ENCODE measurements at places on chromosomes 16 and 17. TPM values are rescaled to one million over a fixed set of nuclear protein-coding genes. Genes with fewer than 3 reads are reported as not detected.

GRCh38 chr16:10120953-10121352 is 61.3 kb downstream of the GRIN2A start:
- DNase-seq = no peak

DNA sequence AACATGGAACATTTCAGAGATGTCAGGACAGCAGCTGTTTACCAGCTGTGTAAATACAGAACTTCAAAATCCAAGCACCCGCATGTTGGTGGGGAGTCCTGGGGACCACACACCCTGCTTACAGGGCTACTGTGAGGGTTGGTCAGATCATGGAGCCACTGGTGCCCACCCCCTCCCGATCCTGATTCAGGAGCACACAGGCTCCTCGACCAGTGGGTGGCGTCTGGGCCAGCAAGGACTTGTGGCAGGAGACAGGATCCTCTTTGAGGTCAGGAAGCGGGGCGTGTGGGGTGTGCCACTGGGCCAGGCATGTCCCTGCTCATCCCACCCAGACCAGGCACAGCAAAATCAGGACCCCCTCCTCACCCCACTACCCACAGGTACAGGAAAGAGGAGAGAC is 83.6 kb downstream of the SDK2 start:
- DNase-seq = peak; percentile 61

DNA sequence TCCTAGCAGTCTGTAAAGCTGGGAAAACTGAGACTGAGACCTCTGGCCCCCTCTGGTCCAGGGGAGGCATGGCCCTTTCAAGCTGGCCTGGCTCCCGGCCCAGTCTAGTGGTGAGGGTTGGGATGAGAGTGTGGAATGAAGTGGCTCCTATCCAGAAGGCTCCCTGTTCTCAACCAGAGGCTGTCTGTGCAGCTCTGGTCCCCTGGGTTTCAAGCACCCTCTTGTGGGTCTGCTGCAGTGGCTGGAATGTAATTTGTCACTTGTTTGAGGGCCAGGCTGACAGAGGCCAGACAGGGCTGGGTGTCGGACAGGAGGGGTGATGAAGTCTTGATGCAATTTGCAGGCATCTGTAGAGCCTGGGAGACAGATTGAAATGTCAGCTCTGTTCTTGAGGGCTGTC is 22.1 kb upstream of the PHF12 start:
- no peak for DNase-seq

DNA sequence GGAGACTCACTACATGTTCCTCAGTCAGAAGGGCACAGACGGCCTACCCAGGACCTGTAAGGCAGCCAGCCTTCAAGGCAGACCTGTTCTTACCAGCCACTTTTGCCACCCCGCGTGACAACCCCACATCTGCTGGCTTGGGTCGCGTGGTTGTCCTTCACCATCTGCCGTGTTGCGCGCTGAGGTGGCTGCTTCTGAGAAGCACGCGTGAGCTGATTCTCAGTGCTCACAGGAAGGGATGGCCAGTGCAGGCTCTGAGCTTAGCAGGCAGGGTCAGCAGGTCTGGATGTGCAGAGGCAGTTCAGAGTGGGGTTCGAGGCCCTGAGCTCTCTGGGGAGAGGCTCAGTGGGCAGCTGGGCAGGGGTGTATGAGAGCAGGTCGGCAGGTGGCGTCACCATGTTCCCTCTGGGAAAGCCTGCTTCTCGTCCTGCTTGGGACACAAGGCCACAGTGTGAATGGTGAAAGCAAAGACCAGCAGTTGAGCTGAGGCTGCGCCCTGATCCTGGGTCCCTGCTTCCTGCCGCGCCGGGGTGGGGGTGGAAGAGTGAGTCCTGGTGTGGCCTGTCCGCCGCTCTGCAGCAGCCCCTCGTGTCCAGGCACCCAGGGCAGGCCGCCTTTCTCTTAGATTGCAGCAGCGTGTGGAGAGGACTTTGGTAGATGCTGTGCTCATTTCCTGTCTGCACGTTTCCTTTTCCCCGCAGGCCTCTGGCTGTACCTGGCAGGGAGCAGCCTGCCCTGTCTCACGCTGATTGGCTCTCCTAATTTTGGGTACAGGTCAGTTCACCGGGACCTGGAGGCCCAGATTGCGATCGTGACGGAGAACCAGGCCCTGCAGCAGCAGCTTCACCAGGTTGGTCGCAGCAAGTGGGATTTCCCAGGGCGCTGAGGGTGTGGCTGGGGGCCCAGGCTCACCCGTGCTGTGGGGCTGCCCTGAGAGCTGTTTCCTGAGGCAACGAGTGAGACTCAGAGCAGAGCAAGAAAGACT is 36.0 kb downstream of the PGS1 start:
- no peak for DNase-seq

DNA sequence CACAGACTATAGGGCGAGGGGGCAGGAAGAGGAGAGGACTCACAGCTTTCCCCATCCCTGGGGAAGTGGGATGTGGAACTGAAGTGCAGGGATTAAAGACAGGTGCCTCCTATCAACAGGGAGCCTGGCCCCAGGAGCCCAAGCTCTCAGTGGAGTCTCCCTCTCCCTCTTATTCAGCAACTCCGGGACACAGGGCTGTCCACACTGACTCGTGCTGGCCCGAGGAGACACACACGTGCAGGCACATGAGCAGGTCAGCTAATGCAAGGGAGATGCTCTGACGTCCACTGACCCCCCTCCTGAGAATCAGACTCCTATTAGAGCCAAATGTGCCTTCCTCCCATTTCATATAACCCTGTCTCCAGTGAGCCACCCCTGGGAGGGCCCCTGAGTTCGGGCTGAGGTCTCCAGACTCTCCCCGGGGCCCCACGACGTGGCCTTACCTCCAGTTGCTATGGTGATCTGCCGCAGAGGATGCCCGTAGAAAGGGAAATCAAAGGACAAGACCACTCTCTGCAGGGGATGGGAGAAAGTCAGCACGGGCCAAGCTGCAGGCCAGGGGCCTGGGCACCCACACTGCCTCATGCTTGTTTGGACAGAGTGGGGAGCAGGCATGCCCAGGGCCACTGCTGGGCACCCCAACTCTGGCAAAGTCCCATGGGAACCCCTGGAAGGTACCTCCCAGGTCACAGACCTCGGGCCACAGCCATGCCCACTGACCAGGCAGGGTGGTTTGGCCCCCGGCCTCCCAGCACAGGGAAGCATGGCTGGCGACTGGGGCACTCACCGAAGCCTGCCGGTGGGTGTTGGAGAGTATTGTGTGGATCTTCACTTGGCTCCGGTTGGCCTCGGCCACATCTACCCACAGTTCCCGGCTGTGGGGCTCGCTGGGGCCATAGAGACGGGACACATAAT is 42.7 kb downstream of the PLXDC1 start:
- no peak for DNase-seq

- DNase-seq = no peak
These were observed 51.9 kb downstream of the NOS2 start for GRCh38 chr17:27748360-27748825.

DNA sequence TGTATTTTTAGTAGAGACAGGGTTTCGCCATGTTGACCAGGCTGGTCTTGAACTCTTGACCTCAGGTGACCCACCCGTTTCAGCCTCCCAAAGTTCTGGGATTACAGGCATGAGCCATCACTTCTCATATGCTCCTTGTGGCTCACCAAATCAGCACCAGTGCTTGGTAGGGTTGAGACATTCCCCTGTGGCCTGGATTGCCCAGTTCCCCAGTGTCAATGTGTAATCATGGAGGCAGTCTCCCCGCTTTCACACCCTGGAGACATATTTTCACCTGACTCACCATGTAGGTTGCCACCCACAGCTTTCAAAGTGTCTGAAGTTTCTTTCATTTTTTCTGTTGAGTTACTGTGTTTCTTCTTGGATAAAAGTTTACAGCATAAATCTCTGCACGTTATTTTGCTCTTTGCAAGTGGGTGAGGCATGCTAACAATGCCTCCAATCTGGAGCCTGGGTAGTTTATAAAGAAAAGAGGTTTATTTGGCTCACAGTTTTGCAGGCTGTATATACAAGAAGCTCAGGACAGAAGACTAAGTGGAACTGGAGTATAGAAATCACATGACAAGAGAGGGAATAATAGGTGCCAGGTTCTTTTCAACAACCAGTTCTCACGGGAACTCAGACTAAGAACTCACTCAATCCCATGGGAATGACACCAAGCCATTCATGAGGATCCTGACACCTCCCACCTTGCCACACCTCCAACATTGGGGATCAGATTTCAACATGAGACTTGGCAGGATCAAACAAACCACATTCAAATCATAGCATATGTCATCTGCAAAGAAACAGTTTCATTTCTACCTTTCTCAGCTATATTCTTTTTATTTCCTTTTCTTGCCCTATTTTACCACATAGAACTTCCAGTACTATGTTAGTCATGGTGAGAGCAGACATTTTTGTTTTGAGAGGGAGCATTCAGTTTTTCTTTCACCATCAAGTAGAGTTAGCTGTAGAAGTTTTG is 113.2 kb downstream of the PHKB start:
- peak; percentile 1 for DNase-seq

DNA sequence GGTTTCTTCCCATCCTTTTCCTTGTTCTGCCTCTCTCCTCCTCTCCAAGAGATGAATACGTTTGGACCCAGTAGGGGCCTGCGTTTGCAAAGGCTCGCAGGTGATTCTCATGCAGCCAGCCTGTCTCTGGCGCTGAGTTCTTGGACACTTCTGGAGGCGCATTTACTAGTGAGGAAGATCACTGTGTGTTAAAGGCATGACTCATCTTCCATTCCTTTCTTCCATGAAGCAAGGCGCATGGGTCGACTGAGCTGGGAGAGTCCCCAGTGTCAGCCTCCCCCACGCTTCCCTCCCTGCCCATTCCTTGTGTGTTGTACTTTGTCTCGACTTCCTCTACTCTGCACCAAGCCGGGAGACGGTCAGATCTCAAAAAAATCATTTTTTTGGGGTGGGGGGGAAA is 159.9 kb upstream of the EEF2KMT start:
- no peak for DNase-seq

DNA sequence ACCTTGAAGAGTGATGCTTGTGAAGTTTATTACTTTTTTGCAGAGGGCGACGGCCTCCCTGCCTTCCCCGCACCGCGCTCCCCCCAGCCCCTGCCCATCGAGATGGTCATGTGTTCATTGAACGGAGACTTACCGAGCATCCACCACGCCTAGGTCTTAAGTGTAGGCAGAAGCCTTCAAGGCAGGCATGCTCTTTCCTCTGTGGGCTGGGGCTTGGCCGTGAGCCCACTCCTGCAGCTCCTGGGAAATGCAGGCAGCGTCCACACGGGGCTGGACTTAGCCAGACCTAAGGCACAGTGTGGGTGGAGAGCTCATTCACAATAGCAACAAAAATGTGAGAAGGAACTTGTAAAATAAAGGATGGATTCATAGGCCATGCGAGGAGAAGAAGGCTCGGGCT is 19.2 kb downstream of the RNF213 start:
- peak; percentile 94 for DNase-seq

DNA sequence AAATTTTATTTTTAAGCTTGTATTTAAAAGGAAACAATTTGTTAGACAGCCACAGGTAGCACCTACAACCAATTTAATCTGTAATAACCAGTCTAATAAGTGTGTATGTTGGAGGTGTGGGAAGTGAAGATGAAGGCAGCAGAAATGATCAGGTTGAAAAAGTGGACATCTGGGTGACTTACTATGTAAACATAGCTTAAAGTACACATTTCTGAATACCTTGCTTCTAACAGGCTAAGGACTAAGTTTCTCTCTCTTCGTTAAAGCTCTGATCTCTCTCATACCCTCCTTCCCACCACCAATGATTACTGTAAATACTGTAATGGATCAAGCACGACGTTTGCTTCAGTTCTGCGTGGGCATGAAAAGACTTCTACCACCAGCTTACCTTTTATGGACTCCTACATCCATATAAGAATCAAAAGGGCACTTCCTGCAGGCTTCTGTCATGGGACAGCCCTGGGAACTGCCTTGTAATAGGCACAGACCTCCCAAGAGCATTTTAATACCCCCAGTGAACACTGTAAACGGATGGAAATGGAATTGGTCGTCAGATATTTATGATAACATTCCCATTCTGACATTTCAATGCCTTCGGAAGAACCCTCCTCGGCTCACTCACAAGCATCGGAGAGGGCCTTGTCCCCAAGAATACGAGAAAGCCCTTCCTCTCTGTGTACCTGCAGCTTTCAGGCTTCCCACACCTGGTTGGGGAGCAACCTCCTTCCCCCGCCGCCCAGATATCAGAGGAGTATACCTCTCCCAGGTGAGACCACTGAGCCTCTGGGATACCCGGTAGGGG is 700 bp downstream of the CCDC43 start:
- peak; percentile 4 for DNase-seq

DNA sequence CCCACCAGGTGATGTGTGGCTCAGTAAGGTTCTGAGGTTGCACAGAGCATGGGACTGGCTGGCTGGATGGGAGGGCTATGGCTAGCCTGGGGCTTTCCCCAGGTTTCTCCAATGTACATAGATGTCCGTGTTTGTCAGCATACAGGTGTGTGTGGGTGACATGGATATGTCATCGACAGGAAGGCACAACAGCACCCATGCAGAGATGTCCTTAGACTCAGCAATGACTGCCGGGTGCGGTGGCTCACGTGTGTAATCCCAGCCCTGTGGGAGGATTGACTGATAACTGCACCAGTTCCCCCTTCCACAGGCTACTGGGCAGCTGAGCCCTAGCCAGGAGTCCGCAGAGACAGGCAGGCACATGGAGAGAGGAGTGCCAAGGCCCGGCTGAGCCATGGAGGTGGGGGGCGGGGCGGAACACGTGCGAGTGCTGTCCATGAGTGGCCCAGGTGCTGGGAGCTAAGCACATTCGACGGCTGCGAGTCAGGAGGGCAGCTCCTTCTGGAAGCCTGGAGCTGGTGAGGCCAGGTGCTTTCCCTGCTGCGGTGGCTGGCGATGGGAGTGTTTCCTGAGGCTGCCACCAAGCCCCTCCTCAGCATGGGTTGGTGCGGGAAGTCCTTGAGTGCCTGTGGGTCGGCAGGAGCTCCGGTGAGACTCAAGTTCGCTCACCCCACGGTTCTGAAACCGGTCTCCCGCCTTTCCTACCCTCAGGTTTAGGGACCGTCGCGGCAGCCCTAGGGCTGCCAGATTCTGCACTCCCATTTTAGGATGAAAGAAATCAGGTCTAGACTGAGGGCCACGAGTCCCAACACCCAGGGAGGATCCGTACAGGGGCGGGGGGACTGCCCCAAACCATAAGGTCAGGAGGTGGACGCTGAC is 858 bp upstream of the ASPSCR1 start:
- no peak for DNase-seq

Gene TNRC6A
- 14.9 TPM for total RNA-seq

Gene TBC1D26
- not detected for total RNA-seq

Data from SK-MEL-5 (cell line).